Stimulated activated CD4-positive, alpha-beta T cell treated with anti-CD3 and anti-CD28 coated beads, Interleukin-15, amount 100 ng/mL, for 48 hours (primary cell): ENCODE measurements at places on chromosomes 5 and 9.

- DNase-seq, result no peak
These were observed 404.6 kb downstream of the GADD45G start for GRCh38 chr9:90009447-90009846.

GRCh38 chr5:43702293-43702692, 99.3 kb downstream of the NNT start:
- DNase-seq, result no peak

GRCh38 chr5:112077180-112077579, 320.2 kb upstream of the NREP start:
- no peak for DNase-seq

DNA sequence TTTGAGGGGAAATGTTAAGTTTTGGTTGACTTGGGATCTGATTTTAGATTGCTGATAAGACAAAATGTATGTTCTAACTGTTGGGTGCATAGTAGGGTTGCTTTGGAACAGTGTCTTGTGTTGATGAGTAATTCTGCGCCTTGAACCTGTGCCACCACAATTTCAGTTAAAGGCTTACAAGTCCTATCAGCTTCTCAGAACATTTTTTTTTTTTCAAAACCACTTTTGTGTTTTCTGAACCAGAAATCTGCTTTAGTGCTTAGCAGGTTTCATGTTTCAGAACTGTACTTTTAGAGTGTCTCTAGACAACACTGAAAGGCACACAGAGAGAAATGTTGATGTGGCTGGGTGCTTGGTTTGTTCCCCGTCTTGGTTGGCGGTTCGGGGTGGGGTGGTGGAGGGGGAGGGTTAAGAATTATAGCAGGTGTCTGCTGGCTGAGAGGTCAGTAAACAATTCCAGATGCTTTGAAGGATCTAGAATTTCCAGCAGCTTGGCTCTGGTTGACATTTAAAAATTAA, 84.6 kb downstream of the ANKRD55 start:
- no peak for DNase-seq

DNA sequence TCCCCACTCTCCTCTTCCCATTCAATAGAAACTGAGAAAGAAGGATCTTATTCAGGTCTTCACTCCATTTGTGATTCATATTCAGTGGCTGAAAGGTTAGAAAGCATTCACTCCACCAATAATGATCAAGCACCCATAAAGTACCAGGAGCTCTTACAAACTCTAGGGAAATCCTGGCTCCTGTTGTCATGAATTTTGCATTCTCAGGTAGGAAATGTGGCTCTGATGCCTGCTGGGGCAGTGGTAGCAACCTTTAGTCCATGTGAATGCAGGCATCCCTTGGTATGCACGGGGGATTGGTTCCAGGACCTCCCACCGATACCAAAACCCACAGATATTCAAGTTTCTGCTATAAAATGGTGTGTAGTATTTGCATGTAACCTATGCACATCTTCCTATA, 3.6 kb upstream of the RORB start:
- no peak for DNase-seq

DNA sequence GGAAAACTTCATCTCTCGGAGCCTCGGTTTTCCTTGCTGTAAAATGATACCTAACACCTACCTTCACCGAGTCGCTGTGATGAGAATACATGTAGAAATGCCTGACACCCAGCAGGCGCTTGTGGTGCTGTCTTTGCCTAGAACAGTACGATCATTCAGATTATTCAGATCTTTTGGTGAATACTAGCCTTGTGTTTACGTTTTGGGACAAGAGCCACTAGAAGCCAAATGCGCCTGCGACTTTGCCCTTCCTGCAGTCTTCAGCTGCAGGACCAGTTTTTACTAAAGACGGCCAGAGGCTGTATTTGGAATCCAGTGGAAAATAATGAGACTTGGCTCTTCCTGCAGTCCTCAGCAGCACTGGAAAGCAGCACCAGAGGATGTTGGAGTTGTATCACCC, 189.6 kb downstream of the TRIO start:
- no peak for DNase-seq

GRCh38 chr5:93621327-93621798, 38.3 kb downstream of the NR2F1 start:
- DNase-seq, result no peak

DNA sequence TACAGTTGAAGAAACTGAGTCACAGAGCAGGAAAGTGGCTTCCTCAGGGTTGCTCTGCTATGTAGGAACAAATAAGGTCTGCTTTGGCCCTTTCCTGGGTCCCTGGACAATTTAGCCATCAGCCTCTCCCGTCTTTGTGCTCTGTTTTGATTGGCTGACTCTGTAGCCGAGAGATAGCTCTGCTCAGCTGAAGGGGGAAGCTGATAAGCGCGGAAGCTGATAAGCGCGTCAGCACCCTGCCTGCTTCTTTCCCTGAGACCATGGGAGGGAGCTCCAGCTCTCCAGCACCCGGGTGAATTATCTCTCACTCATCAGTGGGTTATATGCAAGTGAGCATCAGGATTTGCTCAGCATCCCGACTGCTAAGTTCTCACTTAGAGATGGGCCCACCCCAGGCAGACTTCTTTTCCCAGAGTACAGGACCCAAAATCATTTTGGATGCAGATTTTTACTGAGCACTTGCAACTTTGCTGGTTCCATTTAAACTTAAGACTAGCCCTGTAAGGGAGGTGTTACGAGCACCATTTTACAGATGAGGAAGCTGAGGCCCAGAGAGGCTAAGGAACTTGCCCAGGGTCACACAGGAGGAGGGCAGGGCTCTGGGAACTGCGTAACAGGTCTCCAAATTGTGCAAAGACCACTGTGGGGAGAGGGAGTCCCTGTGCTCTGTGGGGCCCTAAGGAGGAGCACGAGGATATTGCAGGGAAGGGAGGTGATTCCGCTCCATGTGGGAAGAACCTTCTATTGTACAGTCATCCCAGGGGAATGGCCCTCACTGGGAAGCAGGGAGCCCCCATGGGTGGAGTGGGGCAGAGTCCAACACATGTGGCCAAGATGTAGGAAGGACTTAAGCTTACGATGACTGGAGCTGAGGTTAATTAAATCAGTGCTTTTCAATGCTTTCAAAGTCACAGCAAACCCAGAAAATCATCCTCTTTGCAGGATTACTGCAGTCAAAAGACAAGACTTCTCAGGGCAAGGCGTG, 83.7 kb upstream of the ORM1 start:
- no peak for DNase-seq

DNA sequence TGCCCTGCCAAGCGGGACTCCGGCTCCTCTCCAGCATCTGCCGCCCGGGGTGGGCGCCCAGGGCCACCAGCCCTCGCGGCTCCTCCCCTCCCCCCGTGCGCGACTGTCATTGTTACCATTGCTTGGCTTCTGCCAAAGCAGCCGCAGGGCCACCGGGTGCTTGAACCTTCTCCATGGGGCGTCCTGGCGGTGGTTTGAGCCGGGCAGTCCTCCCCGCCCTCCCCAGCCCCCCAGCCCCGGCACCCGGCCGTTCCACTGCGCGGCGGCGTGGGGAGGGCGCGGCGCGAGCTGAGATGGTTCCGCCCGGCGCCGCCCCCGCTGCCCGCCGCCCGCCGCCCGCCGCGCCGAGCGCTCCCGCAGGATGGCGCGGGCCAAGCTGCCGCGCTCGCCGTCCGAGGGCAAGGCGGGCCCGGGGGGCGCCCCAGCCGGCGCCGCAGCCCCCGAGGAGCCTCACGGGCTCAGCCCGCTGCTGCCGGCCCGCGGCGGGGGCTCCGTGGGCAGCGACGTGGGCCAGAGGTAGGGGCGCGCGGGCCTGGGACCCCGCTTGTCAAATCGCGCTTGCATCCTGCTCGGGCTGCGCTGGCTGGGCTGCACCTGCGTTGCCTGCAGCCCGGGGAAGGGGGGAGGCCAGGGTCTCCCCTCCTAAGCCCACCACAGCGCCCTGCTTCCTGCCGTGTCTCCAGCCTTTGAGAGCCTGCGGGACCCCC, 34.4 kb downstream of the KCNT1 start:
- no peak for DNase-seq

DNA sequence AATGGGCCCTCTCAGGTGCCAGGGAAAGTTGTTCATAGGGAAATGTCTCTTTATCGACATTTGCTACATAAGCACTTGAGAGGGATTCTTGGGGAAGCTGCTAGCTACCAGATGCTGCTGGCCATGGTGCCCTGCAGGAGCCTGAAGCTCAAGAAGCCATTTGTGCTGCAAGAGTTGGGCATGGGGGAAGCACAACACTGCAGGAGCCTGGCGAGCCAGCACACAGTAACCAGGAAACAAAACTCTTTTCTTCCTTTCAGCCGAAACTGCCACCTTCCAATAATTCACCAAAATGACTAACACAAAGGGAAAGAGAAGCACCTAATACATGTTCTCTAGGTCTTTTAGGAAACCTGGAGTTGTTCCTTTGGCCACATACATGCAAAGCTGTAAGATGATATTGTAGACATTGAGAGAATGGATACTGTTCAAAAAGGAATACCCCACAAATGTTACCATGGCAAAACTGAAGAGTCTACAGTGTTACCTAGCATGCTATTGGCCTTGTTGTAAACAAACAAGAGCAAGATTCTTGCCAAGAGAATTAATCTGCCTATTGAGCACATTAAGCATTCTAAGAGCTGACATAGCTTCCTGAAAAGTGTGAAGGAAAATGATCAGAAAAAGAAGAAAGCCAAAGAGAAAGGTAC, 26.1 kb upstream of the LARP1 start:
- no peak for DNase-seq

DNA sequence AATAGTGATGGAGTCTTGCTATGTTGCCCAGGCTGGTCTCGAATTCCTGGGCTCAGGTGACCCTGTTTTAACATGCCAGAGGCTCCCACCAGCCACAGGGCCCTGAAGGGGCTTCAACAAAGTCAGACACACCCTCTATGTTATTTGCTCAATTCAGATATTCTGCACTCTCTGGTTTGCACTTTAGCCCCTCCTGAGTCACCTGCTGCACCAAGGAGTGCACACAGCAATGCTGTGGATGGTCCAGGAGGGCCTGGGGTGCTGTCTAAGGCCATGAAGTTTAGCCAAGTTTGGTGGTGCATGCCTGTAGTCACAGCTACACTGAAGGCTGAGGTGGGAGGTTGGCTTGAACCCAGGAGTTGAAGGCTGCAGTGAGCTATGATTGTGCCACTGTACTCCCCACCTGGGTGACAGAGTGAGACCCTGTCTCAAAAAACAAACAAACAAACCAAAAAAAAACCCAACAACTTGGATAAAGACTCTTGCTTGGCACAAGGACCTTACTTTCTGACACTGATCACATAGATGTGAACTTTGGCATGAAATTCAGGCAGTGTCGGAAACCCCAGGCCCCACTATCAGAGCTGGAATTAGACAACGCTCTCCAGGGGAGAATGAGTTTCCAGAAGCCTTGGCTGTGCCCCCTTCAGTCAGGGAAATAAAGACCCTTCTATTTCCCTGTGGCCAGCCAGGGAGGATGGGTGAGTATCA, 39.7 kb upstream of the CDKN2AIPNL start:
- DNase-seq, result no peak

- no peak for DNase-seq
These were observed 32.2 kb upstream of the PAX5 start for GRCh38 chr9:37066139-37066725.

DNA sequence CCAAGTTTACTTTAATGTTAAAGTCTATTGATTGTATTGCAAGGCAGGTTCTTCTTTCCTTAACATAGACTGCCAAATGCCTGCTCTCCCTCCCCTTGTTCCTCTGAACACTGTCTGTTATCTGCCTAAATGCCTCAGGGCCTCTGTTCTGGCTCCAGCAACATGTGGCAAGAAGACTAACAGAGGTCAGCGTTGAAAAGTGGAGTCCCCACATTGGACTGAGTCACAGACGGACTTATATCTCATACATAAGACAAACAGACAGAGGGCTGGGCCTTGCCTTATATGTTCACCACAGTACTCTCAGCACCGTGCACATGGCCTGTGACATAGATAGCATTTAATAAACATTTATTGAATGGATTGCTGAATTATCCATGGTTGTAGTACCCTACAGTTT, 91.4 kb downstream of the TSSK1B start:
- DNase-seq, result no peak

DNA sequence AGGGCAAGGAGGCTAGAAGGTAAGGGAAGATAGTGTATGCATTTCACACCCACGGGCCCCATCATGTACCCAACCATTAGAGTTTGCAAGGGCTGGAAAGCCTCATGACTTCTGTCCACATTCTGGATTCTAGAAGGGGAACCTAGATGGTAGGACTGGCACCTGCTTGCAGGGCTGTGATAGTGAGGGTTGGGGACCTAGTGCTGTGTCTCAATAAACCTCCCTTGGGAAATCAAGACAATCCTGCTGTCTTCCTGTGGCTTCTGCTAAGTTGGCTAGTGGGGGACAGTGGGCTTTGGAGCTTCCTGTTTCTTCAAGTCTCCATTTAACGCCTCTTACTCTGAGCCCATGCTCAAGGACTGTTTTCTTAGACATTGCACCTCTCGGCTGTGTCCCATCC, 43.6 kb upstream of the SYNPO start:
- DNase-seq, result no peak

- peak; percentile 9 for DNase-seq
These were observed 547 bp downstream of the CLTA start for GRCh38 chr9:36191290-36191645.

DNA sequence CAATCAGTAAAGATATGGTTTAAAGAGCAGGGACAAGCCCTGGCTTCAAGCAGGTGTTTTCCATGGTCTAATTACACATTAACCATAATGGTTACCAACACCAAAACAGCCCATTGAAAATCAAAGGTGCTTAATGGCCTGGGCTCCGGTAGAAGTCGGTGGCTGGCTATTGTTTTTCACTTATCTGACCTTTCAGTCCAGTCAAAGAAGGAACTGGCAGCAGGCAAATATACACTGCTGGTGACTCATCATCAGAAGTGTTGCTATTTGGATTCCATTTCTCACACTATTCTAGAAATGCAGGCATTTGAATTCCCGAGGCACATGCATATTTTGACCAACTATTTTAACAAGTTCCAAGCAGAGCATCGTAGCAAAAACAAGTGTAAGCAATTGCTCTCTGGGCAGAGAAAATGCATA, 26.3 kb upstream of the GABRP start:
- DNase-seq, result no peak

DNA sequence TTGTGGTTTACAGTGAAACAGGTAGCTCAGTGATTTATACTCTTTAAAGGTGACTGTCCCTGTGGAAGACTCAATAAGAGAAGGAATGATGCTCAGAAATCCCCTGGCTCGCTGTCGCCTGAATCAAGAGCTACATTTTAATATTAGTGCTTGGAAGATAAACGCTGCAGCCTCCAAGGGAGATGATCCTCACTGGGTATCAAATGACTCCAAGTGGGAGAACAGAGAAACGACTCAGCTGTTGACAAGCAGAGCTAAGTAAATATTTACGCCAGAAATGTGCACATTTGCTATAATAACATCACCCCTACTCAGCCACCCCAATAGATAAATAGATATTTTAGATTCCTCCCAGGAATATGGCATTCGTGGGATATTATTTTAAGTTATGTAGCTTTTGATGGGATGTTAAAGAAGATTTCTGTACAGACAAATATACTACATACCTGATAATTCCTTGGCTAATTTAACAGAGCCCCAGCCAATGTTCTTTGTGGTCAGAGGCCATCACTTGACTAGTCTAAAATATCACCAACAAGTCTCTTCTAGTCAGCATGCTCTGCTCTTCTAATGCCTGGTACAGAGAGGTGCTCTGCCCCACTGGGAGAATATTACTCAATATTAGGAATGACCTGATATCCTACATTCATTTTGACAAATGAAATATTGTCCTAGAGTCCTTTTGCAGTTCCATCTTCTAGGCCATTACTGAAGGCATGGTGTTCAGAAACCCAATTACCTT, 18.3 kb upstream of the CCDC192 start:
- no peak for DNase-seq

- DNase-seq, result no peak
These were observed 337.7 kb upstream of the TRPC7 start for GRCh38 chr5:136703036-136703435.
